ENCODE measurements at places on chromosomes 6 and 20.

DNA sequence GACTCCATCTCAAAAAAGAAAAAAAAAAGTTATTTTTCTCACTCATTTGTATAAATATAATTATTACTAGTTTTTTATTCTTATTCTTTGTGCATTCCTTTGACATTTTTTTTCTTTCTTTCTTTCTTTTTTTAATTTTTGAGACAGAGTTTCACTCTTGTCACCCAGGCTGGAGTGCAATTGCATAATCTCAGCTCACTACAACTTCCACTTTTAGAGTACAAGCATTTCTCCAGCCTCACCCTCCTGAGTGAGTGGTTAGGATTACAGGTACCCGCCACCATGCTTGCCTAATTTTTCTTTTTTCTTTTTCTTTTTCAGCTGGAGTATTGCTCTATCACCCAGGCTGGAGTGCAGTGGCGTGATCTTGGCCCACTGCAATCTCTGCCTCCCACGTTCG is 51.4 kb upstream of the JARID2 start:
- DNase-seq: no peak

- no peak for DNase-seq
Observed at GRCh38 chr6:107479089-107479690, 10.7 kb upstream of the SOBP start.

- DNase-seq: no peak
Observed at GRCh38 chr20:19104186-19104585, 108.3 kb upstream of the SLC24A3 start.

DNA sequence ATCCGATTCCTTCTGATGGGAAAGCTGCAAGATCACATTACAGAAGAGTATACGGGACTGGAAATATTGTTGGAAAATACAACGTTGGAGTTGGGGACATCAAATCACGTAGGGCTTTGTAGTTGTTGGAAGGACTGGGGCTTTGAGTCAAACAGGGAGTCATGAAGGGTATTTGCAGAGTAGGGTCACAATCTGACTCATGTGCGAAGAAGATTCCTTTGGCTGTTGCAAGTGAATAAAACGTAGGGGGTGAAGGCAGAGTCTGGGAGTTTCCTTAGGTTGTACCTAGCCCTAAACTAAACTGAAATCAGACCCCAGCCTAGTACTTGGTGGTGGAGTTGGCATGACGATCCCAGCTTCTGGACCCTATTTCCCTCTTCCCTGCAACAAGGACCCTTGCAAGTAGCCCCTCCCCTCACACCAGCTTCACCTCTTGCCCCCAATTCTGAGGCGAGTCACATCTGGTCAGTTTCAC is 32.3 kb downstream of the SNX5 start:
- peak; percentile 73 for DNase-seq

GRCh38 chr6:41046084-41046483 is 3.8 kb downstream of the TSPO2 start:
- DNase-seq: no peak

DNA sequence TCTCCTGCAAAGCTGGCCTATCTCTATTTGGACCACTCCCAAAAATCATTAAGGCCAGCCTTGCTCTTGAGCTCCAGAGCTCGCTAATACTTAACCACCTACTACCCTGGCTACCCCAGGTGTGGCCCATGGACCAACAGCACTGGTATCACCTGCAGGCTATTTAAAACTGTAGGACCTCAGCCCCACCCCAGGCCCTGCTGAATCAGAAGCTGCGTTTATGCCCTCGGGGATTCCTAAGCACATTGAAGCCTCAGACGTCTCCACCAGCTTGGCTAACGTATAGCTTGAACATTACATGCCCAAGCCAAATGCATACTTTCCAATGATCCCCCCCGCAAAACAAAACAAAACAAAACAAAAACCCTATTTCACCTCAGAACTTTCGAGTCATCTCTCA is 19.7 kb upstream of the SPAG4 start:
- no peak for DNase-seq

GRCh38 chr6:111551521-111552231 is 54.0 kb downstream of the TRAF3IP2 start:
- no peak for DNase-seq

DNA sequence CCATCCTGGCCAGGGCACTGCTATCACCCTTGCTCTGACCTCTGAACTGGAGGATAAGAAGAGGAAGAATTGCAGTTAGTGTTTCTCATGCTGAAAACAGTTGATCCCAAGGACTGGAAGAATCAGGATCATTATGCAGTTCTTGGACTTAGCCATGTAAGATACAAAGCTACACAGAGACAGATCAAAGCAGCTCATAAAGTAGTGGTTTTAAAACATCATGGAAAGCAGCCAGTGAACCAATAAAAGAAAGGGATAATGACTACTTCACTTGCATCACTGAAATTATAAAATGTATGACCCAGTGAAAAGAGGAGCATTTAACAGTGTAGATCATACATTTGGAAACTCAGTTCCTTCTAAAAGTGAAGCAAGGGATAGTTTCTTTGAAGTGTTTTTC is 47.7 kb downstream of the DNAH8 start:
- DNase-seq: no peak

GRCh38 chr6:97282238-97282725 is 734 bp downstream of the MMS22L start:
- peak; percentile 16 for DNase-seq

DNA sequence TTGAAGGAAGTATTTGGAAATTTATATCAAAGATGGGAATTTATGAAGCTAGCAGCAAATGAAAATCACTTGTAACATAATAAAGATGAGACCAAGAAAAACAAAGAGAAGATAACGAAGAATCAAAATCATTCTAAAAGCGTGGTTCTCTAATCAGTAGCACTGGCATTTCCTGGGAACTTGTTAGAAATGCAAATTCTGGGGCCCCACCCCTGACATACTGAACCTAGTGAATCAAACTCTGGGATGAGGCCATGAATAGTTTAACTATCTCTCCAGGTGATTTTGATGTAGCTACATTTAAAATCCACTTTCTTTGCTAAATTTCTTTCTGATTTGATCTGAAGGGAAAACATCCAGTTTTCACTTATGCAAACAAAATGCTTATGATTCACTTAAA is 1075.6 kb downstream of the HACE1 start:
- DNase-seq: no peak

DNA sequence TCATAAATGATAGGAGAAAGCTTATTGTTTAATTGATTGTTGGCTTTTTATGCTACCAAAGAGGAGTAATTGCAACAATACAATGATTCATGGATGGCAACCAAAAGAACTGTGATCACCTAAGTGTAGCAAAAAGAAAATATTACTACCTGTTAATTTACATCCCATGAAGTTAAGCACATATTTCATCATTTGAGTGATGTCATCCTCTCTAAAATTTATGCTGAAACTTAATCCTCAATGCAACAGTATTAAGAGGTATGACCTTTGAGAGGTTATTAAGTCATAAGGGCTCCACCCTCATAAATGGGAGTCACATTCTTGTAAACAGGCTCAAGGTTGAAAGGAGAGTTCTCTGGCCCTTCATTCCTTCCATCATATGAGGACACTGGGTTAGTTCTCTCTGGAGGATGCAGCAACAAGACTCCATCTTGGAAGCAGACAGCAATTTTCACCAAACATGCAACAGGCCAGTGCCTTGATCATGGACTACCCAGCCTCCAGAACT is 190.6 kb upstream of the GRIK2 start:
- no peak for DNase-seq

- DNase-seq: peak; percentile 63
Observed at GRCh38 chr20:53917145-53918019, 153.0 kb downstream of the BCAS1 start.

DNA sequence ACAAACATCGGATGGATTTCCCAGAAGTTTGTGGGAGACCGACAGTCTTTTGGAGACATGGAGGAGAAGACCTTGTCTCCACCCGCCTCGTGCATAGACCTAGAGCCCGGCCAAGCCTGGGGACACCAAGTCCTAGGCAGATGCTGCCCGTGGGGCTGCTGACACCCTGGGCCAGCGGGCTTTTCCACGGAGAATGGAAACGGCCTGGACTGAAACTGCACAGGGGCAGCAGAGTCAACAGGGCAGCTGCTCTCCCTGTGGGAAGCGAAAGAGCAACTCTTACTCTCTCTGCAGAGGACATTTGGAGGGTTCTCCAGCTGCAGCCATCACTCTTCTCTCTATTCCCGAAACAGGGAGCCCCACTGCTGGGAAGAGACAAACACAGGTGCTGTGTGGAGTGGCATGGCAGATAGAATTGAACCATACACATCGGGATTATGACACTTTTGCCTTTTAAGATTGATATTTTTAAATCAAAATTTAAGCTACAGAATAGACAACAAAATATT is 401.2 kb downstream of the THBS2 start:
- no peak for DNase-seq

GRCh38 chr6:46290421-46291274 is 119.9 kb upstream of the ENPP5 start:
- DNase-seq: no peak

DNA sequence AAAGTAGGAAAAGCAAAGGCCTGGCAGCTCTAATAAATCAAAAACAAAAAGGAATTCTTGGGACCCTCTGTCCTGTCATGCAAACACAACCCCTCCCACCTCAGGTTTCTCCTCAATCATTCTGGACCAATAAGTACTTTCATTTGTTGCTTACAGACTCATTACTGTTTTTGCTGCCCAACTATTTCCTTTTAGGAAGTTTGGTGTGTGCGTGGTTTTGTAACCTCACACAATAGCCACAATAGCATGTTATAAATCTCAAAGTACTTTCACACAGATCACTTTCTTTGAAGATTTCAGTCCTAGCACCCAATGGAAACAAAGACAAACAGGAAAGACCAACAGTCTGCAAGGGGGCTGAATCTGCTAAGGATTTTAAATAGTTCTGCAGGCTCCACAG is 4.5 kb downstream of the MRPL14 start:
- DNase-seq: no peak

DNA sequence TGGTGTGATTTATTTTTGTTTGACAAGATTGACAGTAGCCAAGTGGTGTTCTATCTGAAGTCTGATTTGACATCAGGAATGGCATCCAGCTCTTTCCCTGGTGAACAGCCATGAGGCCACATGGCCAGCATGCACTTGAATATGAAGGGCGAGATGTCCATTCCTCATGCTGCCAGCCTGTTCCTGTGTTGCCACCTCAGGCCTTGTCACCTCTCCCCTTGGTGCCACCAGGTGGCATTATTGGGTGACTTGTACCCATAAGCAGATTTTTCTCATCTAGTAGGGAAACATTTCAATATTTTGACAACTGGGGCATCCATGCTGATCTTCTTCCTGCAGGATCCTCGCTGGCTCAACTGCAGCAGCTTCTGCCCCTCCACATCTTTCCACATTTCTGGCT is 199.1 kb downstream of the ERMARD start:
- DNase-seq: no peak

DNA sequence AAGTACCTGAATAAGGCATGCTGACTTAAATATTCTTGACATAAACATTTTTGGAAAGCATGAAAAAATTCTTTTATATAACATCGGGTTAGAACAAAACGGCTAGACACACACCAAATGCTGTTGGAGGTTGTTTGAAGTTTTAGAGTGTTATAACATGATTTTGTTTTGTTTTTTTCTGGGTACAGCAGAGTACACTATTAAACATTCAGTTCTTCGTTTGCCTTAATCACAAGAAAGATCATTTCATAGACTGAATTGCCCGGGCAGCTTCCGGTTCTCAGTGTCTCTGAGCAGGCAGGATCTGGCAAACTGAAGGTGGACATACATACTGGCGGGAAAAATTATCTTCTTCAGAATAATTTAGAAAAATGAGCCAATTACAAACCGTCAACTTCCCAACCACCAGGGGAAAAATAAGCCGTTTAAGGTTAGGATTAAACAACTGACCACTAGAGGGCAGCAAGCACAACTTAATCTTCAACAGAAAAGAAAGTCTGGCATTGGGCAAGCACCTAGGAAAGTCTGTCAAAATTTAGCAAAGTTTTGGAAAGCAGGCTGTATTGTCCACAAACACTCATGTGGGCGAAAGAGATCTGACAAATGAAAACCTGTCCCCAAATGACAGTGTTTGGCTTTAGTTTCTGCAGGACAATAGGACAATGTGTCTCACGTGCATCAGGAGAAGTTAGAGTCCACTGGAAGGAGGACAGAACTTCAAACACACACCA is 15.0 kb downstream of the ZNF217 start:
- peak; percentile 86 for DNase-seq

GRCh38 chr20:32397567-32398084 is 39.5 kb downstream of the ASXL1 start:
- no peak for DNase-seq

DNA sequence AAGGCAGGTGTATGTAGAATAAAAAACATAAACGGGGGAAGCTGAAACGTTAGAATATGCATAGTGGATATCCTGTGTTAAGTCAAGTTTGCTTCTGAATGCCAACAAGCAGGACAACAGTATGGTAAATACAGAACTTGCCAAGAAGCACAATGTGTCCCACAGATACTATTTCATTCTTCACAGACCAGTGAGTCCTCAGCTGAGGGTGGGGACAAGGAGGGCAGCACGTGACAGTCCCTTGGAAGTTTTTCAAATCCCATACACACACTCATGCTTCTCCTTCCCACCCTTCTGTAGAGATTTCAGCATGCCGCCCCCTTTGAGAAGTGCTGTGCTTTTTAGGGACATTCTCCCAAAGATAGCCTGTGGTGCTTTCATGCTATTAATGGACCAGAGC is 268.5 kb upstream of the ECI2 start:
- no peak for DNase-seq

DNA sequence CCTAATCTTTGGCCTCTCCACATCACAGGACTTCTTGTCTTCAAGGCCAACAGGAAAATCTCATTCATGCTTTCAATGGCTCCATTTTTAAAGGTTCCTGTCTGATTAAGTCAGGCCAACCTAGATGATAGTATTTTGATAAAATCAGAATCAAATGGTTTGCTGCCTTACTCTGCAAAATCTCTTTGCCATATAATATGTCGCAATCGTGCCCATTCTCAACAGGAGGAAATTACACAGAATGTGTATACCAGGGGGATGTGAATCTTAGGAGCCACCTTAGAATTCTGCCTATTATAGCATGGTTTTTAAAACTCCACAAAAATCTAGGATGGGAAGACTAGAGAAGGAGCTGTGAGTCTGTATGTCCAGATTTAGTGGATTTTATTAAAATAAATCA is 612.9 kb upstream of the MAN1A1 start:
- DNase-seq: no peak

- DNase-seq: no peak
Observed at GRCh38 chr6:167996424-167997199, 859 bp upstream of the KIF25 start.

GRCh38 chr20:48276021-48276342 is 490.7 kb upstream of the SULF2 start:
- DNase-seq: no peak

DNA sequence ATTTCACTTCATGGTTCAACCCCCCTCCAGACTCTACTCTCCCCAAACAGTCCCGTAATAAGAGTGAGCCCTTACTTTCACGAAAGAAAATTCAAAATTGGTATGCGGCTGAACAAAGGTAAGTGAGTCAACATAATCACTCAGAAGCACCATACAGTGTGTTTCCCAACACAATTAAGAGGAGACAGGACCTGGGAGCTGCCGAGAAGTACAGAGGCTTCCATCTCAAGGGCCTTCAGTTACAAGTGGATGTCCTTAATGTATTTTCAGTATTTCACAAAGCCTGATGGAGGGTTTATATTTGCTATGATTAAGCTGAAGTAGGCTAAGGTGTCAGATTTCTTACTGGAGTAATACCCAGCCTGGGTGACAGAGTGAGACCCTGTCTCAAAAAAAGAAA is 51.1 kb downstream of the MYO6 start:
- DNase-seq: no peak

- DNase-seq: no peak
Observed at GRCh38 chr6:117629119-117629660, 26.9 kb upstream of the GOPC start.

Data from brain microvascular endothelial cell (primary cell).